ENCODE measurements at places on chromosomes 4 and X.

GRCh38 chr4:138643827-138644226 lies 371.8 kb upstream of the NOCT start:
- no peak for DNase-seq

DNA sequence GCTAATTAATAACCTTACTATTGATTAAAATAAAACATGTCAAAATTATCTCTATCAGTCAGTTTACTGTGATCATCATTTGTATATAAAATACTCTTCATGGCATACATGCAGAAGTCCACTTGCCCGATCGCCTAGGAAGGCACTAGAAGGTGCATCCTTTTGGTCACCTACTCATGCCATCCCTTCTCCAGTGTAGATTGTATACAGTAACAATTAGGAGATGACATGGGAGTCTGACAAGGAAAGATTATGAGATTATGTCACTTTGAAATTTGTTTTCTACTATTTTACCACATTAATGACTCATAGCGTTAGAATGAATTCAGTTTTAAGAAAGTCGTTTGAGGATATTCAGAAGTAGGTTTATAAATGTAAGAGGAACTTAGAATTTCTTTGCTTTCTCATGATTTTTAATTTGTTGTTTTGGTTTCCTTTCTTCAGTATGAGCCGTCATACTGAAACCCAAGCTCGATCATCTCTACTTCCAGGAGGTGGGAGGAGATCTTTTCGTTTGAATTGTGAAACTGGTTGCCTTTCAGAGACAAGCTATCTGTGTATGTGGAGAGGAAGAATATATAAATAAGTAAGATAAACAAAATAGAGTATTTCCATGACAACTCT lies 51.1 kb upstream of the UNC5C start:
- DNase-seq: no peak

DNA sequence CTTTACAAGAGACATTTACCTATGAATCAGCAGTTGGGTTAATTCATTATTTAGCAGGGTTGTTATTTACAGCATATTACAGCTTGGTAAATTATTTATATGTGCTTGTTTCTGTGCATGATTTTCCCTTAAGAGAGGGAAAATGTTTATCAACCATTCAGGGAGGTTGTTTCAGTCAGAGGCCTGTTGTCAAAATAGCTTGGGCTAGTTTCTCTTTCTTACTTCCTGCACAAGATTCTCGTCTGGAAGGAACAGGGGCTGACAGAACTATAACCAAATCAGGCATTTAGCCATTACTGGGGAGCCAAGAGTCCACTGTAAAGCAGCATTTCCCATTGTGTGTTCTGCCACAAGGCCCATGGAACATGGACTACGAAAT lies 135.8 kb downstream of the HS6ST2 start:
- DNase-seq: no peak

DNA sequence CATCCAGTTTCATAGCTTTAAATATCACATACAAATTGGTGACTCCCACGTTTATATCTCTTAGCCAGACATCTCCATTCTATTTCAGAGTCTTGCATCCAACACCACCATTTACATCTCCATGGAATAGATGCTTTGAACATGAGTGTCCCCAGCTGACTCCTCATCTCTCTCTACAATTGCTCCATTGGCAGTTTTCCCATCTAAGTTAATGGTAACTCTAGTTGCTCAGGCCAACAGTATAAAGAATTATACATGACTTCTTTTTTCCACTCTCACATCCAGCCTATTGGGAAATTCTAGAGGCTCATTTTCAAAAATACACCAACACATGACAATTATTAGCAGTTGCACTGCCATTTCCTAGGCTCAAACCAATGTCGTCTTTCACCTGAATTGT lies 388.2 kb downstream of the STIM2 start:
- no peak for DNase-seq

- DNase-seq: no peak
Measured at GRCh38 chr4:34138385-34138784, 2105.9 kb downstream of the ARAP2 start.

GRCh38 chr4:80343887-80344286 lies 8.4 kb downstream of the CFAP299 start:
- no peak for DNase-seq

DNA sequence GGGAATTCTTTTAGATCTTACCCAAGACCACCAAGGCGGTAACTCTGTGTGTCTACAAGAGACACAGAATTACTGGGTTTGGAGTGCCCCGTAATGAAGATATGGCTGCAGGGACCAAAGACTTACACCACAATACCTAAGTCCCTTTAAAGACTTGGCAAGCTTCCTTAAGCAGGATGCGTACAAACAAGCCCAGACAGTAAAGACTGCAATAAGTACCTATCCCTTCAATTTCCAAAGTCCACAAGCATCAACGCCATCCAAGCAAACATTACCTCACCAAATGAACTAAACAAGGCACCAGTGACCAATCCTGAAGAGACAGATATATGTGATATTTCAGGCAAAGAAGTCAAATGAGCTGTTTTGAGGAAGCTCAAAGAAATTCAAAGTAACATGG lies 42.3 kb upstream of the RNF128 start:
- no peak for DNase-seq

DNA sequence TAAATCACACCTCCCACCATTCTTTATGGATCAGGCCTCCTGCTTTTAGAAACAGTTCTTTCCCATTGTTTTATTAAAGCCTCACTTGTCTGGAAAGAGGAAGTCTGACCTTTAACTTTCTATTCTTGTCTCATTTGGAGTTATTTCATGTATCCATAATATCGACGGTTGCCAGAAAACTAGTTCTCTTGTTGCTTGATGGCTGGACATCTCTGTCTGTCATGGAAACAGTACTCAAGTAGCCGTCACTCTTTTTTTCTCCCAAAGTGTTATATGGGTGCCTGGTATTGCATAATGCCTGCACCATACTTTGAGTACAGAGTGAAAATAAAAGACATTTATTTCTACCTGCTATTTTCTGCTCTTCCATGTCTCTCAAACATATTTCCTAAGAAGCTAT lies 61.4 kb downstream of the PHEX start:
- DNase-seq: no peak

DNA sequence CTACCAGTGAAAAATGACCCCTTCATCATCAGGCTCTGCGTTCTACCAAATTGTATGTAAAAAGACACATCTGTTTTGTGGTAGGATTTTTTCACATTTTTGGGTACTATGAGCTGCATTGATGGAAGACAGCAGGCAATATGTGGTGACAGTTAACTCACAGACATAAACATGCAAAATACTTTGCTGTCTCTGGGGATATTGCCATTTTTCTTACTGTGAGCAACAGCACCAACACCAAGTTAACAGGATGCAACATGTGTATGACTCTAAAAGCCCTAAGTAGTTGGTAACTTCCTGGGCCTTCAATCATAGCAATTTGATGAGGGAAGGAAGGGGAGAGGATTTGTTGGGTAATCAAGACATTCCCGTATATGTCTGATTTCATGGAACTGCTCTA lies 56.4 kb upstream of the DRP2 start:
- no peak for DNase-seq

DNA sequence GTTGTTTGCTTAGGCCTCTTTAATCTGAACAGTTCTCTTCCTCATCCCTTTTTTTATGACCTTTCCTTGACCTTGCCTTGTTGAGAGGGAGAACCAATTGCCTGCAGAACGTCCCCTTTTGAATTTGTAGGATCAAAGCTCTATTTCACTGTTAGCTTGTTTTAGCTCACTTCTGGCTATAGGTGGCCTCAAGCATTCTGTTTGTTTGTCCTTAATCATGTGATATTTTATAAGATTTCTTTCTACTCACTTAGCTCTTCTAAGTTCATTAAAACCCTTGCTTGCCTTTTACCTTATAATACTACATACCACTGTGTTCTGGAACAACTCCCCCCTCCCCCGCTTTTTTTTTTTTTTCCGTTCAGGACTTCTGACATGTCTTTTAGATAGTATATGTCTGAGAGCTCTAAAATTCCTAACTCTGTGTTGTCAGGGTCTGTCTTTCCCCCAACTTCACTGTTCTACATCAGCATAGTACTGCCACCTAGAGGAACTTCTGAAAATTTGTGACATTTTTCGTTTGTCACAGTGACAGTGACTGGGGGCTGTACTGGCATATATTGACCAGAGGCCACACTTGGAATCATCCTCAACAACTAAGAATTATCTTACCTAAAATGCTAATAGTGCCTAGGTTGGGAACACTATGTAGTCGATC lies 128.5 kb downstream of the LARP7 start:
- DNase-seq: peak; percentile 23

DNA sequence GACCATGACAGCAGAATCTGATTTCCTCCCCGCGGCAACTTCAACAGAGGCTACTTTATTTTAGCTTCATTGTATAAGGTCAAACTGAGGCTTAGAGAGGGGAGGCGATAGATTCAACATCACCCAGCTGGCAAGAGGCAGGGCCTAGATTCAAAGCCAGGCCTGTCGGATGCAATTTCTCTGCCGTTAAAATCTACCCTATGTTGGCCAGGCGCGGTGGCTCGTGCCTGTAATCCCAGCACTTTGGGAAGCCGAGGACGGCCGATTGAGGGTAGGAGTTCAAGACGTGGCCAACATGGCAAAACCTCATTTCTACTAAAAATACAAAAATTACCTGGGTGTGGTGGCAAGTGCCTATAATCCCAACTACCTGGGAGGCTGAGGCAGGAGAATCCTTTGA lies 182.2 kb downstream of the BCOR start:
- DNase-seq: no peak

GRCh38 chr4:2061186-2062131 lies 2.3 kb downstream of the NAT8L start:
- DNase-seq: peak; percentile 52

DNA sequence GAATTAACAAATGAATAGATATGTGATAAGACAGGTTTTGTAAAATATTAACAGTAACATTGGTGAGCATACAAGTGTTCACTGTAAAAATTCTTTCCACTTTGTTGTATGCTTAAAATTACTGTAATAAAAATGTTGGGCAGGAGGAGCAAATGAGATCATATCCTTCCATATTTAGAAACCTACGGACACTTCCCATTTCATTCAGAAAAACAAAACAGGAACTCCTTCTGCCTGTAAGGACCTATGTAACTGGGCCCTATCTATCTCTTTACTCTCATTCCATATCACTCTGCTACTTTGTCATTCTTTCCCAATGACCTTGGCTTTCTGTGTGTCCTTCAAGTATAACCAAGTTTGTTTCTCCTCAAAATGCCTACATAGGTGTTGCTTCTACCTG lies 53.7 kb upstream of the SLC39A8 start:
- DNase-seq: no peak

GRCh38 chr4:143653031-143653430 lies 47.4 kb downstream of the FREM3 start:
- DNase-seq: no peak

DNA sequence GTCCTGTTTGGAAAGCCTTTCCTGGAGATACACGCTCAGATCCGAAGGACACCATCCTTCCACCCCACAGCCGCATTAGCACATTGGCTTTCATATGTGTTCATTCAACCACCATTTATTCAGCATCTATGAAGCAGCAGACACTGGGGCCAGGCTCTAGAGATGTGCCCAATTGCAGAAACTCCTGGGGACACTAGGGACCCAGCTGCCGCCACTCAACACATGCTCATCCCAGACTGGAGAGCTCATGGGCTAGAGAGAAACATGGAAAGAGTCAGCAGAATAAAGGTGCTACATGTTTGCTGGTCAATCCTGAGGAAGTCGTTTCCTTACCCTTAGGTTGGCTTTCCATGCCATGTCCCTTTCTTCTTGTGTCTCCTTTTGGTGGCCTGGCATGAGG lies 7.6 kb downstream of the CTAG1A start:
- DNase-seq: no peak

GRCh38 chr4:20532871-20533870 lies 167.1 kb upstream of the PACRGL start:
- DNase-seq: no peak

DNA sequence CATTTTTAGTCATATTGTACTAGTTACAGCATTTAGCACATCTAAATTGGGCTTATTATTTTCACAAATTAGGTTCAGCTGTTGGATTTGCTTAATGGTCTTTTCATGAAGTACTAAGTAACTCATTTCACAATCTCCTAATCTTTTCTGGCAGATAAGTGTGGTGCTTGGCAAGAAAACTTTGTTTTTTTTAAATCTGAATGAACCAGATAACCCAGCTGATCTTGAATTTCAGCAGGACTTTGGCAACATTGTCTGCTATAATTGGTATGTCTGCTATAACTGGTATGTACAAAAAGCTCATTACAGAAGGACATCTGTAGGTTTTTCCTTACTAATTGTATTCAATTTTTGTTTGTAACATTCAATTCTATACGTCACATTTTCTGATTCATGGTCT lies 22.7 kb downstream of the WDR19 start:
- DNase-seq: no peak

DNA sequence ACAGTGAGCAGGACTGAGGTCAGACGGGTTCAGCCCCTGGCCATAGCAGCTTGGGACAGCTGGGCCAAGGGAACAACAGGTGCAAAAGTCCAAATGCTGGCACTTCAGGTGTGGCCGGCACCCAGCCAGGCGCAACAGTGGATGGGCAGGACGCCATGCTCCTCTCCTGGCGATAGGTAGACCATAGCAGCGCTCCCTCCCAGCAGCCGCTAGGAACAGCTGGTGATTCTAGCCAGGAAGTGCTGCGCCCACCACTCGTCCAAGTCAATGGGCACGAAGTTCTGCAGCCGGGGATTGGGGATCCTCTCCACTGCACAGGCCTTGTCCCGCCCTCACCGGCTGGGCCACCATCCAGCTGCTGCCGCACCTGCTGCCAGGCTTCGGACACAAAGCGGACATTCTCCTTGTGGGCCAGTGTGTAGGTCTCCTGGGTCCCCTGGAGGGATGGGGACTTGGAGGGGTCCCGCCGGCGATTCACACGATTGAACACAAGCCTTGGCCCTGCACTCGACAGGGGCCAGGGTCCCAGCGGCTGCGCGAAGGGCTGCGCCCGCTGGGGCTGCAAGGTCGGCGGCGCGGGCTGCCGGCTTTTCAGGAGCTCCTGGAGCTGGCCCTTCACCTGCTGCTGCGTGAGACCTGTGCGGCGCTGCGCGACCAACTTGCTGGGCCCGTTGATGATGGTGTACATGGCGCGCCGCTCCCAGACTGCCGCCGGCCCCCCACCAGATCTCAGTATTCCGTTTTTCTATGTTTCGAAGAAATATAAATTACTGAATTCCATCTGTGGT lies 227.5 kb upstream of the STK26 start:
- DNase-seq: no peak

GRCh38 chrX:129000018-129000417 lies 523.3 kb downstream of the SMARCA1 start:
- no peak for DNase-seq

DNA sequence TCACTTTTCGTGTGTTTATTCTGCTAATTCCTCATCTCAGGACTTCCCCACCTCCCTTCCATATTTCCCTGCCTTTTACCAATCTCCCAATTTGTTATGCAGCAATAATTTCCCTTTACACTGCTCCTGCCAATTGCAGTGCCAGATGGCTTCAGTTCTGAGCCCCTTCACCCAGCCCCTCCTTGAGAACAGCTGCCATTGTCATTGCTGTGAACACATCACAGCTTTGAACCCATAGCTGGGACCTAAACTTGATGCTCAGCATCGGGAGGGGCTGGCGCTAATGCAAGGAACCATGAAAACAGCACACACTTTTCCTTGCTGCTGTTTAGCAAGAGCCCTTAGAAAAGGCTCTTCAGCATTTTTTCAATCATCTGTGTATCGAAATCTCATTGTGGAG lies 104.9 kb downstream of the ALPK1 start:
- no peak for DNase-seq

GRCh38 chr4:47972721-47973120 lies 43.8 kb downstream of the CNGA1 start:
- no peak for DNase-seq
